ENCODE measurements at places on chromosomes 13 and 19.

GRCh38 chr19:792306-792885 lies 4.9 kb upstream of the PTBP1 start:
- DNase-seq: no peak

DNA sequence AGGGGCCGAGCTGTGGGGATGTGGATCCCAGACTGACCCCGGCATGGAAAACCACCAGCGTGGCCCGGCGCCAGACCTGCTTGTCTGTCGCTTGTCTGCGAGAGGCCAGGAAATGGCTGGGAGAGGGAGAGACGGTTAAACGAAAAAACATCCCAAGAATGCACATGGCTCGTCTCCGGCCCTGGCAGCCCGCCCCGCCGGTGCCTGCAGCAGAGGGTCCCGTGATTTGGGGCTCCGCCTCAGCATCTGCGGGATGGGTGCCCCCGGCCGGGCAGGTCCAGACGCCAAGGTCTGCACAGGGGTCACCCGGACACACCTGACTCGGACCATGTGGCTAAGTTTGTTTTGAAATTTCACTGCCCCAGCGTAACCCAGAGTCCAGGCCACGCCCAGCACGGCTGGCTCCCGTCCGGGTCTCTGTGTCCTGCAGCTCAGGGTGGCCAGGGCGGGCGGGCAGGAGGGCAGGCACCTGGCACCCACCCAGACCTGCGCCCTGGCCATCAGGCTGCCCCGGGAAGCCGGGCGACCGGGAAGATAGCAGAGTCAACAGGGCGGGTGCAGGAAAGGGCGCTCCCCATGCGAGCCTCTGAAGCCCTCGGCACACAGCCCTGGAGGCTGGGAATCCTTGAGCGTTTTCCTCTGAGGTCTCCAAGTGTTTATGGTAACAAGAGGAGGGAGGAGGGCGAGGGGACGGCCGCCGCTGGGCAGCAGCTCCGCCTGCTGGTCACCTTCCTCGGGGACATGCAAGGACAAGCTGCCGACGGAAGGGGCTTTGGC lies 103.2 kb downstream of the GADD45B start:
- no peak for DNase-seq

- no peak for DNase-seq
These were observed 1500.4 kb downstream of the EFNB2 start for GRCh38 chr13:105035092-105035491.

- no peak for DNase-seq
These were observed 572.8 kb downstream of the PCDH9 start for GRCh38 chr13:66657165-66657881.

DNA sequence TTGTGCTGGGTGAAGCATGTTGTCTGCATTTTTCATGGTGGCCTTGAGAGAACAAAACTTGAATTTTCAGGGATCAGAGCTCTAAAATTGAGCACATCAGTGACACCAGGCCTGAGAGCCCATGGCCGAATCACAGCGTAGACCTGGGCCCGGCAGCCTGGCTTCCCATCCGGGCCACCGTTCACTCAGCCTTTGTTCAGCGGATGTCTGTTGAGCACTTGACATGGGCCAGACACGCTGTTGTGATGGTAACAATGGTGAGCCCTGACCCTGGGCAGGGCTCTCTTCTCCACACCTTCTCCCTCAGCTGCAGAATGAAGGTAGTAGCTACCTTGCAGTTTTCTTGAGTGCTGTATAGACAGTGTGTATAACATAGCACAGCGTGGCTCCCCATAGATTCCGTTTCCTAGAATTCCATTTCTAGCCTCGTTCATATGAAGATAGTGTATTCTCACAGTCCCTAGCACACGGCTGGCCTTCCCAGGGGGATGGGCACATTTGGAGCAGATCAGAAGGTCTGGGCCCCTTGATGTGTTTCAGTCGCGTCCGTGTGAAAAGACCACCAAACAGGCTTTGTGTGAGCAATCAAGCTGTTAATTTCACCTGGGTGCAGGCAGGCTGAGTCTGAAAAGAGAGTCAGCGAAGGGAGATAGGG lies 75.3 kb downstream of the RAB20 start:
- no peak for DNase-seq

GRCh38 chr13:60448907-60449510 lies 52.0 kb downstream of the TDRD3 start:
- no peak for DNase-seq

- DNase-seq: no peak
These were observed 2874.1 kb upstream of the PCDH20 start for GRCh38 chr13:64289702-64290101.

DNA sequence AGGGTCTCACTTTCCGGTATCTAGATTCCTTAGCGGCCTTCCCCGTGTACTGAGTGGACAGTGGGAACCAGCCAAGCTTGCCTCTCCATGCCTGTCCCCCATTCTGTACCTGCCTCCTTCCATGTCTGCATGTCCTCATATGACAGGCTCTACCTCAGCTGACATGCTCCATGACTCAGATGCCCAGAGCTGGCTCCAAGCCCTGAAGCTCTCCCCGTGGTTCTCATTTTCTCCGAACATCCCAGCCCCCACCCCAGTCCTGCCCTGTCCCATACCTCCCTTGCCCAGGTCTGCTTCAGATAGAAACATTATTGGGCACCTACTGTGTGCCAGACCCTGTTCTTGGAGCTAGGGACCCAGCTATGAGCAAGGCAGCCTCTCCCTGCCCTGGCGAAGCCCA lies 17.1 kb upstream of the SHFL start:
- no peak for DNase-seq

DNA sequence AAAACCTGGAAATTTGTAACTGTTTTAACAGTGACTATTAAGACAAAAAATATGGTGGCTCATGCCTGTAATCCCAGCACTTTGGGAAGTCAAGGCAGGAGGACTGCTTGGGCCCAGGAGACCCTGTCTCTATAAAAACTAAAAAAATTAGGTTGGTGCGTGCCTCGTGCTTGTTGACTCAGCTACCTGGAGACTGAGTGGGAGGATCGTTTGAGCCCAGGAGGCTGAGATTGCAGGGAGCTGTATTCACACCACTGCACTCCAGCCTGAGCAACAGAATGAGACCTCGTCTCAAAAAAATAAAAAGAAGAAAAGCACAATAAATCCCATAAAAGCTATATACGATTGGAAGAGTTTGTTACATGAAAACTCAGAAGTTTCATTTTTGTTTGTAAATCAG lies 23.7 kb downstream of the KLF5 start:
- no peak for DNase-seq

GRCh38 chr19:40640744-40641143 lies 39.6 kb downstream of the LTBP4 start:
- DNase-seq: no peak

- no peak for DNase-seq
These were observed at the start of gene PLIN5 for GRCh38 chr19:4534836-4535658. Gene PLIN5 (minus strand): TSS chr19:4535224. CDS start chr19:4534074, 1,150 bp downstream.

DNA sequence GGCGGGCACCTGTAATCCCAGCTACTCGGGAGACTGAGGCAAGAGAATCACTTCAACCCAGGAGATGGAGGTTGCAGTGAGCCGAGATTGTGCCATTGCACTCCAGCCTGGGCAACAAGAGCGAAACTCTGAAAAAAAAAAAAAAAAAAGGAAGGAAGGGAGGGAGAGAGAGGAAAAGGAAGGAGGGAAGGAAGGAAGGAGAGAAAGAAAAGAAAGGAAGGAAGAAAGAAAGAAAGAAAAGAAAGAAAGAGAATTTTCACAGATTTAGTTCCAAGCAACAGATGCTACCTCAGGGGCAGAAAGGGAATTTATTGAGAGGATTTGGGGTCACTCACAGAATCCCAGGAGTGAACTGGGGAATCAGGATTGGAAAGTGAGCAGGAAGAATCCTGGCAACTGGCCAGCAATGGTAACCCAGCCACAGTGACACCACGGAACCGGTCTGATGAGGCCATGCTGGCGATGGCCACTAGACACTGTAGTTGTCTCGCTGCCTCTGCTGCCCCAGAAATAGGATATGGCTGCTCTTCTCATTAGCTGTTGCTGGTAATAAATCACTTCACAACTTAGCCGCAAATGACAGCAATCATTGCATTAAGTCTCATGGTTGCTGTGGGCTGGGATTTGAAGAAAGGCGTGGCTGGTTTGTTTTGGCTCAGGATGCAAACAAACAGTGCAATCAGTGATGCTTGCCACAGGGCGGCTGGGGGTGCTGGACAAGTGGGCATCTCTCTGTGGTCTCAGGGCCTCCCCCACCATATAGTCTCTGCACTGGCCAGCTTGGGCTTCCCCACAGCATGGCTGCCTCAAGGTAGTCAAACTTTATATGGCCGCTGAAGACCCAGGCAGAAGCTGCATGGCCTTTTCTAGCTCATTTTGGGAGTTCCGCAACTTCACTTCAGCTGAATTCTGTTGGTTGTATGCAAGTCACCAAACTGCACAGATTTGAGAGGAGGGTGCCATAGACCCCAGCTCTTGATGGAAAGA lies 5.2 kb upstream of the BCAM start:
- no peak for DNase-seq

GRCh38 chr13:113949546-113949945 lies 24.3 kb downstream of the C13orf46 start:
- no peak for DNase-seq

DNA sequence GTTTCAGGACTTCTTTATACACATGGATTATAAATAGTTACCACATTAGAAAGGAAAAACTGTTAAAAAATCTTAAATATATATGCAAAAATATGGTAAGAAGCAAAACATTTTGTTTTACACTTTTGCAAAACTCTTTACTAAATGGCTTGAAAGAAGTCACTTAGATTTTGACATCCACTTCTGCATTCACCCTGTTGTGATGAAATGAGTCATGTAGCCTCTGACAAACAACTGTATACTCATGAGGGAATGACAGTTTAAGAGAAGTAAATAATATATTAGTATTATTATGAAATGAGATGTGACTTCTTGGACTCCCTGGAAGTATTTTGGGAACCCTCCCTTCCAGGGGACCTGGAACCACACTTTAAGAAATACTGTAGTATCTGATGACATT lies 275.6 kb downstream of the DACH1 start:
- DNase-seq: no peak

- no peak for DNase-seq
These were observed 60.5 kb upstream of the MEDAG start for GRCh38 chr13:30845297-30846214.

DNA sequence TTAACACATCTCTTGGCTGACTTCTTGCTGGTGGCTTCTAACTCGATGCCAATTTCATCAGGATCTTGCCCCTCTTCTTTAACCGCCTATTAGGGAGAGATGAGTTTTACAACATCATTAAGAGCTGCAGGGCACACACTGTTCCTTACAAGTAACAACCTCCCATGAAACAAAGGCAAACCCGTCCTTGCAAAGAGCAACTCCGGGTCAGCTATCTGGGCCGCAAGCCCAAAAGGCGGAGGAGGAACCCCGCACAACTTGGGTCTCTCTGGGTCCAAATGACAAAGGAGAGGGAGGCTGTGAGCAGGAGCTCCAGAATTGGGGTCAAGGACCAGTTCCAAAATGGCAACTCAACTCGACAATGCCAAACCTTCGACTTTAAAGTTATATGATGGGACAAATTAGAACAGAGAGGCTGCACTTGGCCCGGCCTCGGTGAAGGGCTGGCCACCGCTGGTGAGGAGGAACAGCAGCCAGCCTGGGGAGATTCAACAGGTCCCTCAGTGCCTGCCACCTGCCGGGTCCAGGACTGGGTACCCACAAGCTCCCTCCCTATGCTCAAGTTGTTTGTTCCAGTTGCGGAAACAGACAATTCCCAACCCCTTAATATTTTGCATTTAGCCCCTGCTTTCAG lies 1.1 kb downstream of the SAFB2 start:
- no peak for DNase-seq

GRCh38 chr13:74820809-74821208 lies 661.2 kb downstream of the TBC1D4 start:
- DNase-seq: no peak

GRCh38 chr13:45242070-45242469 lies 41.2 kb upstream of the KCTD4 start:
- DNase-seq: no peak

- DNase-seq: no peak
These were observed 265.0 kb downstream of the PCDH9 start for GRCh38 chr13:66965181-66965580.

GRCh38 chr13:110641055-110642015 lies 26.0 kb downstream of the NAXD start:
- DNase-seq: no peak
